Activated T-helper 17 cell treated with anti-CD3 and anti-CD28 coated beads, Interleukin-2, amount 50 U/mL, for 72 hours (primary cell): ENCODE measurements at places on chromosomes 13 and 19. TPM values are rescaled to one million over a fixed set of nuclear protein-coding genes. Genes with fewer than 3 reads are reported as not detected.

- peak; percentile 77 for ATAC-seq
These were observed 24.2 kb upstream of the C13orf46 start for GRCh38 chr13:113997845-113998751.

DNA sequence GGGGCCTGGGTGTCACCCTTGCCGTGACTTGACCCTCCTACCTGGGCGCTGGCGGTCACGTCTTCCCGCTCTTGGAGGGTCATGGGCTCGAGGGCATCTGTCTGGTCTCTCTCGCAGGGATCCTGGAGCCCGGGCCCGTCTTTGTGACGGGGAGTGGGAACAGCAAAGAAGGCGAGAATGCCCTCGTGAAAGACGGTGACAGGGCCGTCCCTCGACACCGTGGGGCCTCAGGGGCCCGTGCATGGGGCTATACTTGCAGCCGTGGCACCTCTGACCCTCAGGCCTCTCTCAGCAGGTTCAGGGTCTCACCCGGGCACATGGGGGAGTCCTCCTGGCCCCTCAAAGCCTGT is 20.9 kb upstream of the MATK start:
- no peak for ATAC-seq

MAP2K7 gene
- total RNA-seq: 39.0 TPM

DMKN gene
- 1.7 TPM for total RNA-seq
